ENCODE measurements at places on chromosomes 7 and 10. TPM values are rescaled to one million over a fixed set of nuclear protein-coding genes. Genes with fewer than 3 reads are reported as not detected.

KEL gene
- total RNA-seq: 0.52 TPM

ARHGEF35 gene
- not detected for total RNA-seq

SPOCK2 gene
- total RNA-seq: 11.6 TPM

NRG3 gene
- total RNA-seq: not detected

GRCh38 chr10:104925232-104925851 is 284.3 kb downstream of the SORCS3 start:
- DNase-seq: no peak

DNA sequence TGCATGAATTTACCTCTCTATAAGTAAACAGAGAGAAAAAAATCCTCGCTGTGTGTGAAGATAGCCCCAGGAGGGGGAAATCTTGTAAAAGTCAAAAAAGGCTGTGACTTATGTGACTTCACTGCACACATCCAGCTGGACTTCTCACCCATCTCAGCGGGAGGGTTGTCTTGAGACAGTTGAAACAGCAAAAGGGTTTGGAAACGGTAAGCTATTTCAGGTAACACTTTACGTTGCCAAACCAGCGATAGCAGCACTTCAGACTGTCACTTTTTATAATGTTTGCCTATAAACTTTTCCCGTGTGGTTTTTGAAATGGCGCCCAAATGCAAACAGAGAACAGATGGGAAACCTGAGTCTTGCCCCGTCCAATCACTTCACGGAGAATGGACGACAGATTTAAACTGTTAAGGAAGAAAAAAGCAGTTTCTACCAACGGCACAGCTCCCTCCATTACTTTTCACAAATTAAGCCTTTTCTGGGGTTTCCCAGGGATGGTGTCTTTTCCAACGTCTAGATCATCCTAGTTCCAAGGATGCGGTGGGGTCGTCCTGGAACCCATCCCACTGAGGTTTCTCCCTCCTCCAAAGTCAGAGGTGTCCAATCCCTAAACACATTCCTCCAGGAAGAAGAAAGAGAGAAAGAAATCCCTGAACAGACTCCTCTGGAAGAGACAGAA is 25.2 kb downstream of the FGFR2 start:
- DNase-seq: no peak

GRCh38 chr7:100087055-100087750 is 1.6 kb upstream of the COPS6 start:
- DNase-seq: no peak

DNA sequence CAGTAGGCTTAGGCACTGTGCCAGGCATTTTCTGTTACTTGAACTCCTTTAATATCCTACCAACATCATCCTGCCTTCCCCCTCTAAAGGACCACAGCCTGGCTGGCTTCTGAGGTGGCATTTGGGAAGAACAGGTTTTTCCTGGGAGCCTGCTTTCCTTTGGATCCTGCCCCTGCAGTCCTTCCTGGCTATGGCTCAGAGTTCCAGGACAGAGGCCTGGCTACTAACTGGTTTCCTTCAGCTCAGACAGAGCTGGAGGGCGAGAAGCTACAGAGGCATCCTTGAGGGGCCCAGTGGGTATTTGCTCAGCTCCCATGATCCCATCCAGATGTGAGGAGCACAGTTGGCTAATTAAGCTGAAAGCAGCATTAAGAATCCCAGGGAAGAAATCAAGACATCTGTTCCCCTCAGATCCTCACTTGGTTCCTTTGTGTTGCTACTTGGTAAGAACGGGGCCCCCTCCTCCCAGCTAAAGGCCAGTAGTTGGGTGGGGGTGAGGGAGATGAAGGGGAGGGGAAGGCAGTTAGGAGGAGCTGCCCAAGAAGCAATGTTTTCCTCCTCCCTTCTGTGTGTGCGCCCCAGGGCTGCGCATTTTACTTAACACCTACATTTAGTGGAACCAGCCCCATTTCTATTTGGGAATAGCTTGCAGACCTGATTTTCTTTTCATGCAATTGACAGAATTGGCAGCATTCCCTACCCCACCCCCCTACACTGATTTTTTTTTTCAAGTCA is 142.6 kb upstream of the SORCS3 start:
- DNase-seq: no peak

GRCh38 chr10:24133835-24134234 is 75.1 kb upstream of the KIAA1217 start:
- DNase-seq: no peak

GRCh38 chr10:64368298-64368697 is 847.1 kb downstream of the REEP3 start:
- no peak for DNase-seq

DNA sequence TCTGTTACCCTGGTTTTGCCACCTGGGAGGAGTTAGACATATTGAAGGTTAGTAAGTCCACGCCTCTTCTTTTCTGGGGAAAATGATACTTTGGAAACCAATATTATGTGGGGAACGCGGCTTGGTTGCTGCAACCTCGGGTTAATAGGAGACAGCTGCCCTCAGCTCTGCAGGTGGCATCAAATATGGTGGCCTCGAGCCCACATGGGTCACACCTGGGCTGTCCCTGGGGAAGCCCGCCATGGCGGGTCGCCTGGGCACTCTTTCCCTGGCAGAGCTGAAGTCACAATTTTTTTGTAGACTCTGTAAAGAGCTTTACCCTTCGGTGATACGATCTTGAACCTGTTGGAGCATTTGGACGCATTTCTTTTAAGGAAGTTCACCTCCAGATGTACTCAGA is 2.5 kb downstream of the PFKP start:
- no peak for DNase-seq

- DNase-seq: no peak
These were observed 477.5 kb upstream of the ADARB2 start for GRCh38 chr10:2214805-2215204.

- no peak for DNase-seq
These were observed 24.1 kb upstream of the ADCYAP1R1 start for GRCh38 chr7:31028006-31028405.

- no peak for DNase-seq
These were observed 54.2 kb upstream of the EBF3 start for GRCh38 chr10:130018265-130018664.

- DNase-seq: peak; percentile 36
These were observed 167.1 kb upstream of the ADO start for GRCh38 chr10:62637249-62638061.

DNA sequence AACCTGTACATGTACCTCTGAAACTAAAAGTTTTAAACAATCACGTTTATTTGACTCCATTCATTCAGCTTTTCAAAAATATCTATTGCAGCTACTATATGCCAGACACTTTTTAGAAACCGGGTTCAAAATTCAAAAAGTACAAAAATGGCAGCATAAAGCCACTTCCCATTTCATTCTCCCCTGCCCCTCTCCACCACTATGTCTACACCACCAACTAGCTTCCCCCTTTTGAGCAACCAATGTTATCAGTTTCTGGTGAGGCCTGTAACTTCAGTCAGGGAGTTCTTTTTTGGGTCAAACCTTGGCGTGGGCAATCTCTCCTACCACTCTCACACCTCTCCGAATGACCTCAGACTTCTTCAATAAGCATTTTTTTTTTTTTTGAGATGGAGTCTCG is 11.5 kb upstream of the HHEX start:
- no peak for DNase-seq

GRCh38 chr10:106866244-106866845 is 298.2 kb downstream of the SORCS1 start:
- no peak for DNase-seq

DNA sequence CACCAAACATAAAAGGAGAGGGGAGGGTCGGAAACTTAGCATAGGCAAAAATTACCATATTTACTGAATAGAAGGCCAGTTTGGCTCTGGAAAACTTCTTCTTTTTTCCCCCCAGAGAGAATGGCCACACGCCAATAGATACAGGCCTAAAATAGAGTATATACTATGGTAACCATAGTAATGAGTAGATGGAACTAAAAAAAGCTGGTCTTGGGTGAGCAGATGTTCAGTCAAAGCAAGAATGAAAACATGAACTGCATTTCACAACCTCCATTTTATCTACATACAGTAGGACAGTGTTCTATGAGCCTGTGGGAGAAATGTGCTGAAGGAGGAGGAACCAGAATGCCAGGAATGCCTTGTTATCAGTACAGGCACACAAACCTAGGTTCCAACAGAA is 141.7 kb upstream of the SEMA3A start:
- no peak for DNase-seq

- DNase-seq: no peak
These were observed 98.2 kb downstream of the REEP3 start for GRCh38 chr10:63619426-63619825.

DNA sequence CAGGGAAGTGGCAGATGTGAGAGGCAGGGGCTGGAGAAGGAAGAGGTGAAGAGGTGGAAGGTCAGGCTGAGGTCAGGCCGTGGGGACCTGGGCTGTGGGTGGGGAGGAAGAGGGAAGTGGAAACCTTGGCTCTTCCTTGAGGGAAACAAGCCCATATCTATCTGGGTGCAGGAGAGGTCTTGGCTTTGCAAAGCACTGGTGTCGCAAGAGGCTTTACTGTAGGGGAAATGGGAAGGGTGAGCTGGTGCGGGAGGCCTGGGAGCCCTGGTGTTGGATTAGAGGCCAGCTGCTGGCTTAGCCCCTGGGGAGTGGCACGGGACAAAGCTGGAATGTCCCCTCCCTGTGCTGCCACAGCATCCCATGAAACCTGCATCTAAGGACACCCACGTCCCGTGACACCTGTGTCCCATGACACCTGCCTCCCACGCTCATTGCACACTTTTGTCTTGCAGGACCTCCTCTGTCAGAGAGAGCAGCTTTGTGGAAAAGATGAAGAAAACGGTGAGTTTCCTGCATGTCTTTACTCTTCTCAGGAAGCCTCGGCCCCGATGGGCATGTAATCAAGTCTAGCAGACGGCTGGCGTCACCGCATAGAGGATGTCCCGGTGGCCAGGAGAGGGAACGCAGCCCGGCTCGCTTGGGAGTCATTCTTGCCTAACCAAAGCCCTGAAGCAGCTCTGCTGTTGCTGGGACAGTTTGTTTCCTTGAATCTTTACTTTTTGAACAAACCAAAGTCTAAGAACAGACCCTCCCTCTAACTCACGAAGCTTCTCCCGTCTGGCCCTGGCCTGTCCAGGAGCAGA is 22.2 kb downstream of the TMEM120A start:
- peak; percentile 76 for DNase-seq

DNA sequence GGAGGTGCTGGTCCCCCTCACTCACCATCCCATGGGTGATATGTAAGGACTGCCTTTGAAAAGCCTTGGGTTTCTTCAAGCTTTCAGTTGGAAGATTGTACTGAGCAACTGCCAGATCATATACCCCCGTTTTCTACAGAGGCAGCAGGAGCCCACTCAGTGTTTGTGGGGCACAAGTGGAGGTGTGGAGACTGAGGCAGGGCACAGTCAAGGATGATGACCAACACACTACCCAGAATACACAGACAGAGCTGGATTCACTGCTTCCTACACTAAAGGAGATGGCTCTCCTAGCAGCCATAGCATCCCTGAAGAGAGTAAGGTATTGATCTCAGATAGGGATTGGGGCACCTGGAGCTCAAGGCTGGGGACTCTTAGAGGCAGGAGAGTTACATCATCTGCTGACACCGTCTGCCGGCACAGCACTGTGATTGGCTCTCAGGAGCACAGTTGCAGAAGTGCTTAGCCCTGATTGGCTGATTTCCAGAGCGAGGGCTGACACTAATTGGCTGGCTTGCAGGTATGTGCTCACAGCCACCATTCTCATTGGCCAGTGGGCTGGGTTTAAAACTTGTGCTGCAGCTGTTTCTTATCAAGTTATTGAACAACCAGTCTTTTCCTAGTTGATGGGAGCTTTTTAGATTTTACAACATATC is 77.9 kb upstream of the PFKP start:
- DNase-seq: no peak

GRCh38 chr7:112937651-112938415 is 147.6 kb upstream of the TMEM168 start:
- DNase-seq: no peak

GRCh38 chr7:3722396-3722922 is 421.4 kb downstream of the SDK1 start:
- no peak for DNase-seq

- no peak for DNase-seq
These were observed 1.0 kb downstream of the NT5C2 start for GRCh38 chr10:103192089-103192450.

DNA sequence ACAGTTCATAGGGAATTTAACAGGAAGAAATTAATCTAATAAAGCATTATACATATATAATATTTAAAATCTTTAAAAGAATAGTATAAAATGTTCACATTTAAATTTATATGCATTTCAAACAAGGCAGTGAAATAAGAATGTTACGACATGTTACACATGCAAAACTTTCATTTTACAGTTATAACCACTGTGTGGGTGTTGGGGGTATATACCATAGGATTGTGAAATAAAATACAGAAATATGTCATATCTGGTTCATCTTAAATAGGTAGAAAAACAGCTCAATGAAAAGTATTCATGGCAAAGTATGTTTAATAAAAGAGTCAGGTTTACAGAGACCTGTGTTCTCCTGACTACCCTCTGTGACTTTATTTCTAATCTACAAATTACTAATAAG is 45.6 kb downstream of the CHCHD3 start:
- DNase-seq: no peak

- peak; percentile 41 for DNase-seq
These were observed 116.5 kb upstream of the EEPD1 start for GRCh38 chr7:36036590-36036989.

DNA sequence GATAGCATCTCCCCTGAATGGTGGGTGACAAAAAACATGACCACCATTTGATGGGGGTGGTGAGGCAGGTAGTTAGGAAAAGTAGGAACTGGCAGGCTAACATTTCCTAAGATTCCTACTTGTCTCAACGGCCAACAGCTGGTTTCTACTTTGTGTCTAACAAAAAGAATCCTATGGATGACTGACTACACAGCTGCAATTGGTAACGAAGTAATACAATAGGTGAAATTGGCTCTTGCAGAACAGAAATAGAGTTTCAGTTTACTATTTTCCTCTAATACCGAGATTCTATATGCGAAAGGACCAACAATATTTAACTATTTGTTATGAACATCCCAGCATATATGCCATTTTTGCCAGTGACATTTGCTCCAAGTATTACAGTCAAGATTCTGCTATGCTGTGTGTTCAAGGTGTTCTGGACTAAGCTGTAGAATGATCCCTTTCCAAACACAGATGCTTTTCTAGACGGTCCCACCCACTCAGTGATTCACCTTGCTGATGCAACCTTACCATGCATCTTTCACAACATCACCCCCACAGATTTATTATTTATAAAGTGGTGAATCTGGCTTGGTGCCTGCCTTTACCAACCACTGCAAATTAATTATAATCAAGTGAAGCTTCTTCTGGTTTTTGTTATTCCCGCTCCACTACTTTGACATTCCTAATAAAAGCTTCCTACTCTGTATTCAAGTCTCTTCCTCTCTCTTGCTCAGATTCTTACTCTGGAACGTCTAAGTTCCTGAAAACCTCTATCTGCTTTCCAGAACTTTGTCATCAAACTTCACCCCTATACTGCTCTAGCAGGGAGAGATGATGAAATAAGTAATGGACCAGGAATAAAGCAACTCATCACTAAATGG is 16.8 kb downstream of the BBIP1 start:
- DNase-seq: no peak

Measured in heart left ventricle (tissue), 16 donors.